Calu3 (cell line): ENCODE measurements at places on chromosomes 2 and 18.

GRCh38 chr2:141940709-141941108, 190.1 kb downstream of the LRP1B start:
- no peak for DNase-seq

GRCh38 chr2:156800781-156801361, 364.7 kb downstream of the GPD2 start:
- no peak for DNase-seq

GRCh38 chr2:128199141-128199540, 108.1 kb downstream of the UGGT1 start:
- no peak for DNase-seq

DNA sequence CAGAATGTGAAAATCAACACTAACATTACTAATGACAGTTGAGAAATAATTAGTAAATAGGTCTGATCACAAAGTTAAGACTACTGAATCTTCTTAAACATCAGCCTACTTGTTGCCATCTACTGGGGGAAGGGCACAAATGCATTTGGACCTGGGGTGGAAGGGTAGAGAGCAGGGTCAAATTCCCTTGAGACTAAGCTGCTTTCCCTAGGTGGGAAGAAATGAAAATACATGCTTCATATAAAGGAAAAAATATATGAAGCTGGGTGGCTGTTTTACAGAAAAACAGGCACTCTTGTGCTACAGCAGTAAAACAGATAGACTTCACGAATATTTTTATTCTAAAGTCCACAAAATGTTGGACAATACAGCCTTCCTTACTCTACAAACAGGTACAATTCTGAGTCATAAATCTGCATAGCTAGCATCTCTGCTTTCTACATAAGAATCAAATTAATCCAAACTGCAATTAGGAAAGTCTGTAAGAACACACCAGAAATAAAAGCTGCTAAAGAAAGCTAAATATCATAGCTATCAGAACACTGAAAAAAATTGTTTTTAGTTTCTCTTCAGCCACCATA, 10.9 kb downstream of the TRIP12 start:
- DNase-seq: no peak

GRCh38 chr2:222892321-222892720, 31.5 kb downstream of the ACSL3 start:
- DNase-seq: no peak

- DNase-seq: no peak
Measured at GRCh38 chr2:204441316-204441715, 104.0 kb upstream of the PARD3B start.

GRCh38 chr2:230090967-230091366, 22.2 kb upstream of the SLC16A14 start:
- DNase-seq: no peak

GRCh38 chr2:110702514-110703380, 24.9 kb upstream of the BUB1 start:
- no peak for DNase-seq

DNA sequence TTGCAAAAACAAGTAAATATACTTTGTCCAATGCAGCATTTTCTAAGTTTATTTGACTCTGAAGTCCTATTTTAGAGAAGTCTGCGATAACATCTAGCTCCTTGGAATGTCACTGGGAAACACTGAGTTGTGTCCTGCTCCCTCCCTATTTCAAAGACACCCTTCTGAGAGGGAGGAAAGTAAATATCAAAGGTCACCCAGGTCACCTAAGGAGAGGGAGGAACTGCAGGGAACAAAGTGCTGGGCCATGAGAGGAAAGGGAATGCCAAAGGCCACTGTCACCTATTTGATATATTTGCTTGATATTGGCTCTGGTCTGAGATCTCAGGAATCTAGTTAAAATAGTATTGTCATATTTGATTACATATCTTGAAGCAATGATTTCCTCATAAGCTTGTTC, 201.3 kb downstream of the GCA start:
- no peak for DNase-seq

DNA sequence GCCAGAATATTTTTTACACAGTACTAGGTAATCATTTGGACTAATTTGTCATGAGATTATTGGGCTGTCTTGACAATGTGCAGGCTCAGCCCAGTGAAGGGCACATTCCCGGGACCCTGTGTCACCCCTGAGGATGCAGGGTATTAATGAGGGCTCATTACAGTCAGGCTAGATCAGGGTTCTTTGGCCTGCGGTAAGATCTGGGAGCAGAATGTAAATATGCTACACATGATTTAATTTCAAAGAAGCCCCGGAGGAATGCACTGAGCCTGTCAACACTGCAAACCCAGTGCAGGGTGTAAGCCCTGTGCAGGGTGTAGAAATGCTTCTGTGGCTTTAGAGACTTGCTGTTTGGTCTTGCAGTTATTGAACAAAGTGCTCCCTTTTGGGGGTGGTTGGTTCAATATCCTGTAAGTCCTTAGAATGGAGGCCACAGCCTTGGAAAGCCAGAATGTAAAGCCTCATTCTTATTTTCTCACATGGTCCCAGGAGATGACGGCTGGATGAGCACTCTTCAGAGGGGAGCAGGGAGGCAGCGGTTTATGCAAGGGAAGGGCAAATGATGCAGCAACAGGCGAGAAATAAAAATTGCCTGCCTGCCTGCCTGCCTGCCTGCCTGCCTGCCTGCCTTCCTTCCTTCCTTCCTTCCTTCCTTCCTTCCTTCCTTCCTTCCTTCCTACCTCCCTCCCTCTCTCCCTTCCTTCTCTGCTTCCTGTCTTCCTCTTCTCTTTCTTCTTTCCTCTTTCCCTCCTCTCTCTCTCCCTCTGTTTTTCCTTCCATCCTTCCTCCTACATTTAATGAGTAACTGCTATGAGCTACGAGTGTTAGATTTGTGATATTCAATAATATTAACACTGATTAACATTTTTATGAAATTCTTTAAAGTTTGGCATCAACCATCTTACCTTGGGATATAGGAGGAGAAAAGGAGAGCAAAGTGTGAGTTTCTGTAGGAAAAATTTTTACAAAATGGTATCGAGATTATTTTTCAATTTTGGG, 148.8 kb downstream of the VAPA start:
- no peak for DNase-seq

DNA sequence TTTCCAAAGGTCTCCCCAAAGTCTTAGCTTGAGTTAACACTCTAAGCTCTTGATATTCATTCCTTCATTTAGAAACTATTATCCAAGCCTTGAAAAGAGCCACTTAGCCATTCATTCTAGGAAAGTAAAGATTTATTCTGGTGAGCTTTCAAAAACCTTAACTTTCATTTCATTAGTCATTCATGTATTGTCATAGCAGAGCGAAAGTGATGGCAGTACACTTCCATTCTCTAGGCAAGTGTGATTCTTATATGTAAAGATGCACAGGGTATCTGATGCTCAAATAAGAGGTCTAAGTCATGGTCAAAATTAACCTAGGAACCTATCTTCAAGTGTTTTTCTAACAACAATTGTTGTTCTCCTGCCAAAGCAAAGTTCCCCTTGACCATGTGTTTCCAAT, 553.0 kb upstream of the FANCL start:
- DNase-seq: no peak

- DNase-seq: peak; percentile 39
Measured at GRCh38 chr18:35289727-35290093, 319 bp downstream of the ZSCAN30 start.

DNA sequence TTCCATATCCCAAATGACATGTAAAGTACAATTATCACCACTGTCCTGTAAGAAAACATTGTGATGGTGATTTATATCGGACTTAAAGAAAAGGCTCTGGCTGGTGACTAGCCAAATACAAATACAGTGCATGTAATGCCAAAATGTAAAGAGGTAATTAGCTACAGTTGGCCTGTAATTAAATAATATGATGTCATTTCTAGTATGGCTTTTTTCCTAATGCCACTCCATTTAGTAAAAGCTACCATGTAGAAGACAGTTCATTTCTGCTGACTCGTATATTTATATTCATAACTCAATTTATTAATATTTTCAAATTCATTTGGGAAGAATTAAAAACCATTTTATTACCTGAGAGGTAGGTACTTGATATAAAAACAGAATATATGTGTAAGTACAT, 815.7 kb downstream of the ERBB4 start:
- no peak for DNase-seq

GRCh38 chr18:77884454-77884853, 634.8 kb downstream of the GALR1 start:
- DNase-seq: no peak

- no peak for DNase-seq
Measured at GRCh38 chr2:241671457-241672240, 15.0 kb downstream of the DTYMK start.

DNA sequence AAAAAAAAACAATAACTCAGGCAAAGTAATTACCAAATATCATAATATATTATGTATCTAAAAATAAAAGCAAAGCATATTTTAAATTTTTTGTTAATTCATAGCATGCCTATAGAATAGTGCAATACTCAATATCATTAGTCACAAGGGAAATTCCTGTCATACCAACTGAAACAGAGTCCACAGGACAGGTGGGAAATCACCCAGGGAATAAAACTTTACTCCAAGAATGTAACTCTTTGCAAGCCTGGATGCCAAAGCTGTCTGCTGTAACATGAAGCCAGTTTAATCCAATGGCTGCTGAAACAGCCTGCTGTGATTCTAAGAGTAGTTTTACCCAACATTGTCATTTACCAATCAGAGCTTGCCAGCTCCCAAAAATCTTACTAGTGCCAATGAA, 40.0 kb upstream of the SULT1C3 start:
- DNase-seq: no peak

DNA sequence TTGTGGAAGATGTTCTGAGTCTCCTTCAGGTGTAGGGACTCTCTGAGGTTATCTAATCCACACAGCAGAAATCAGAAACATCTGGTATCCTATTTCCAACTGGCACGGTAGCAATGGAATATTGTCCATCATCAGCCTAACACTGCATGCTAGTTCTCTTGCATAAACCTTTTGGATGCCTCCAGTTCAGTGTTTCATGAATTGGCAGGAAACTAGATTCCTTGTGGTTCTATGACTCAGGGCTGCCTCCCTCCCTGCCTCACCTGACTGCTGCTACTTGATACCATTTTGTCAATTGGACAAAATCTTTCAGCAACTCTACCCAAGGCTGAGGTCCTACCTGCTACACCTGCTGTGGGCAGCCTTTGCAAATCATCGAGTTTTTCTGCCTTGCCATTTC, 130.9 kb downstream of the TPGS2 start:
- DNase-seq: peak; percentile 23

- DNase-seq: no peak
Measured at GRCh38 chr18:22452226-22452668, 34.5 kb upstream of the CTAGE1 start.

DNA sequence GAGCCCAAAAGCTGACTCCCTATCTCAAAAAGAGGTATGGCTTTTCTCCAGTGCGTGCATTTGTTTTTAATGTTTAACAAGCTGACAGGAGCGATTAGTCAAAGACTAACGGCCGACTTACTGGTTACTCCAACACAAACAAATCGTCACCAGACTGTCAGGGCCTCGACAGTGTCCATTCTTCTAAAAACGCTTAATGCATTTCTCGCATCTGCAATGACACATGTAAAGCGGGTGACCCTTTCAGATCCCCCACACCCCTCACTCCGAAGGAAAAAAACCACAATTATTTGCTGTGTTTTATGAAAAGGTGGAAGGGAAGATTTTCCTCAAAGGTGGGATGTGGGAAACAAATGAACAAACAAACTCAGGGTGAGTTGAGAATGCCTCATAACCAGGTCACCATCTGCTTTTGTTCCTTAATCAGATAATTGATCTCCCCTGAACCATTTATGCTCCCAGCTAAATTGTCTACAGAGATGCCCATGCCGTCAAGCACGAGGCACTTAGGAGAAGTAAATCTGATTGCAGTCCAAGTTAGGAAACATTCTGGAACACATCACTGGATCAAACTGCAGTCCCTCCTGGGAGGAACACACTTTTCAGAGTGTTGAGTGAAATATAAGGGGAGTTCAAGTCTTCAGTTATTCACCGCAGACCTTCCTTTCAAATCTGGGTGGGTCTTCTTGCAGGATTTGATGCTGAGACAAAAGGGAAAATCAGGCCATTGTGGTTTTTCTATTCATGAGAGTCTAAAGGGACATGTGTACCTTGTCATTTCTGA, 340.8 kb downstream of the CMPK2 start:
- no peak for DNase-seq

GRCh38 chr18:48061781-48062570, 131.5 kb upstream of the SMAD2 start:
- DNase-seq: no peak

DNA sequence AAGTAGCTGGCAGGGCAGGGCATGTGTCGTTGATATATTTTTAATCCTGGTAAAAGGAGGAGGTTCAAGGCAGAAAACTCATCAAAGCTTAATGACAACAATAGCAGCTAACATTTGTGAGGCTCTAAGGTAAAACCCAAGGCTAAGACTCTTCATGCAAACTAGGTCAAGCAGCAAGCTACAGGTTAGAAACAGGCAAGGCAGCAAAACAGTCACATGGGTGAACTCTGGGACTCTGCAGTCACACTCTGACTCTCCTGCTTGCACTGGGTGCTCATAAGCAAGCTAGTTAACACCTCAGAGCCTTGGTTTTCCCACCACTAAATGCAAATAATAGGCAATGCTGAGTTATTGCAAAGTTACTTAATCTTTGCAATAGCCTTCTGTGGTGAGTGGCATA, 7.9 kb downstream of the IL1RN start:
- DNase-seq: no peak

- no peak for DNase-seq
Measured at GRCh38 chr2:9221223-9221622, 14.6 kb downstream of the ASAP2 start.

DNA sequence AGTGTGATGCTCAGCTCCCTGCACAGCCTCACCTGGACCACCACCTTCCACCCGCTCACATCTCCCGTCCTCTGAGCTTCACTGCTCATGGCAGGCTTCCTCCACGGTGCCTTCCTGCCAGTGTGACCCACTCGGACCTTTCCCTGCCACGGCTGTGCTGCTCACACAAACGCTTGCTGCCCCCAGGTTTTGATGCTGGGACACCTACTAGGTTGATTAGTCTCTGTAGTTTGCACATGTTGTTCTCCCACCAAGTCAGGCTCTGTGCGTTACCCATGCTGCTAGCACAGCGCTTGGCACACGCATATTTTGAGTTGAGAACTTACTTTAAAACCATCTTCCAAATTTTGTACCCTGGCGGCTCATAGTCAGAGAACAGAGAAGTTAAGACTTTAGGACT, 2.1 kb downstream of the MC2R start:
- no peak for DNase-seq

- no peak for DNase-seq
Measured at GRCh38 chr18:5982332-5982731, 87.0 kb upstream of the TMEM200C start.

GRCh38 chr2:146496248-146496647, 1348.6 kb upstream of the ACVR2A start:
- no peak for DNase-seq

DNA sequence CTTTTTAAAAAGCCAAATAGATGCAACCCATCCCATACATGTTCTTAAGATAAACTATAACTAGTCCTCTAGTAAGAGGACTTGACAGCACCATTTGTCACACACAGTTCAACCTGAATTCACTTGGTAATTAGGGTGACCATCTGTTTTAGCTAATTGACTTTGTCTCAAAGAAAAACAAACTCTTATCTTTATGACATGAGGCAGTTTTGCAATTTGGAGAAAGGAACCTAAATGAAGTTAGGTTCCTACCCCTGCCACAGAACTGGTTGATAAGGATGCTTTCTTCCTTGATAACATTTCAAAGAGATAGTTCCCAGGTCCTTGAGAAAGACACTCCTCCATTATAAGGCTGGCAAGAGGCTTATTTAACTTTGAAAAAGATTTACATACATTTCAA, 57.4 kb upstream of the LRRTM1 start:
- no peak for DNase-seq

- no peak for DNase-seq
Measured at GRCh38 chr2:49936965-49937364, 782.6 kb upstream of the FSHR start.

GRCh38 chr2:167310442-167310841, 422.2 kb downstream of the XIRP2 start:
- DNase-seq: no peak
